ENCODE measurements at places on chromosomes 13 and 19.

DNA sequence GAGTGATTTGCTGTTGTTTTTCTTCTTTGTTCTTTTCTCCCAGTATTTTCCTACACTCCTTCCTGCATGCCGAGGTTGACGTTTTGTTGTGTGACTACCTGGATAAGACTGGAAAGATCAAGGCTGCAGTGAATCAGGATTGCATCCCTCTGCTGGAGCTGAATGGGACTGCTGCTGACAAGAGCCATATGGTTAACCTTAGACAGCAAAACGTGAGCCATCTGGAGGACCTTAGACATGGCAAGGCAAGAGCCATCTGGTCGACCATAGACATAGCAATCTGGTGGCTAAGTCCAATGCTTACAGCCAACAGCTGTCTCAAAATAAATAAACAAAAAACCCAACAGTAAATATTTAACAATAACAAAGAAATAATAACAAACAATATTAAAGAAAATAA, 42.6 kb upstream of the ZNF91 start:
- no peak for DNase-seq

DNA sequence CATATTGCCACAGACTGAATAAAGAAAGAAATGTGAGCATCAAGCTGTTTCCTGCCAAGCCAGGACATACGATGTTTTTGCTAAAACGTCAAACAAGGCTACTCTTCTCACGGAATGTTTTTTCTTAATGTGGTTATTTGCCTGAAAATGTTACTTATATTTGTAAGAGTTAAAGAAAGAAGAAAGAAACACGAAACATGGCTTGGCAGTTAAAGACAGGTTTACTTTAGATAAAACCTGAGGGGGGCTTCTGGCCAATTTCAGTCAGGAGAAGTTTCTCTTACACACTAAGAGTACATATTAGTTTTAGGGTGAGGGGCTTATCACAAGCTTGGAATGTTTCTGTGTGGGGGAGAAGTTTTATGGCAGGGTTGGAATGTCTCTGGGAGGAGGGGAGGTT, 4.4 kb upstream of the OR10H4 start:
- no peak for DNase-seq

GRCh38 chr13:38386421-38386820, 36.8 kb downstream of the UFM1 start:
- no peak for DNase-seq

GRCh38 chr19:38478273-38478971, 44.9 kb downstream of the RYR1 start:
- DNase-seq: no peak

- DNase-seq: no peak
Measured at GRCh38 chr19:32691952-32692726, 518 bp downstream of the NUDT19 start.

- no peak for DNase-seq
Measured at GRCh38 chr19:40394816-40395210, 4.8 kb upstream of the HIPK4 start.

DNA sequence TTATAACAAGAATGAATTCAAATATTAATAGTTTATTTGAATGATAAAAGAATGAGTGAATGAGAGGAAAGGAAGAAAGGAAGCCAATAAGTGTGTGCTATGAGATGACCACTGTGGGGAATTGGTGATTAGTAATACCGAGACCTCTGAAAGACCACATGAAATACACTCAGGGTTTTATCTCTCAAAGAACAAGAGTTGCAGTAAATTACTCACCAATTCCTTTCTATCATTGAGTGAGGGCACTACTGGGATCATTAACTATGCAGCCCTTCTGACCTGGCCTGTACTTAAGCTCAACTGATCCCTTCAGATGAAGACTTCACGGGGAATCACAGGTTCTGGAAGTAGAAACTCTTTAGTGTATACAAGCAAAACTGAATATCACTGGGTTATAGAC, 1636.1 kb downstream of the SLITRK5 start:
- no peak for DNase-seq

- no peak for DNase-seq
Measured at GRCh38 chr13:99558570-99559180, 57.4 kb downstream of the TM9SF2 start.

DNA sequence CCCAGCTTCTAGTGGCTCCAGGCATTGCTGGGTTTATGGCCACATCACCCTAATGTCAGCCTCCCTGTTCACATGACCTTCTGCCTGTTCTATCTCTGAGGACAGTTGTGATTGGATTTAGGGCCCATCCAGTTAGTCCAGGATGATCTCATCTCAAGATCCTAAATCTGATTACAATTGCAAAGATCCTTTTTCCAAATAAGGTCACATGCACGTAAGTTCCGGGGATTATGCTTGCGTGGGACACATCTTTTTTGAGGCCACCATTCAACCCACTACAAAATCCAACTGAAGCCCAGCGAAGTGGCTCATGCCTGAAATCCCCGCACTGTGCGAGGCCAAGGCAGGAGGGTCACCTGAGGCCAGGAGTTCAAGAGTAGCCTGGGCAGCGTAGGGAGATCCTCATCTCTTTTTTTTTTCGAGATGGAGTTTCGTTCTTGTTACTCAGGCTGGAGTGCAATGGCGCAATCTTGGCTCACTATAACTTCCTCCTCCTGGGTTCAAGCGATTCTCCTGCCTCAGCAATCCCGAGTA, 12.3 kb downstream of the PLD3 start:
- DNase-seq: no peak

DNA sequence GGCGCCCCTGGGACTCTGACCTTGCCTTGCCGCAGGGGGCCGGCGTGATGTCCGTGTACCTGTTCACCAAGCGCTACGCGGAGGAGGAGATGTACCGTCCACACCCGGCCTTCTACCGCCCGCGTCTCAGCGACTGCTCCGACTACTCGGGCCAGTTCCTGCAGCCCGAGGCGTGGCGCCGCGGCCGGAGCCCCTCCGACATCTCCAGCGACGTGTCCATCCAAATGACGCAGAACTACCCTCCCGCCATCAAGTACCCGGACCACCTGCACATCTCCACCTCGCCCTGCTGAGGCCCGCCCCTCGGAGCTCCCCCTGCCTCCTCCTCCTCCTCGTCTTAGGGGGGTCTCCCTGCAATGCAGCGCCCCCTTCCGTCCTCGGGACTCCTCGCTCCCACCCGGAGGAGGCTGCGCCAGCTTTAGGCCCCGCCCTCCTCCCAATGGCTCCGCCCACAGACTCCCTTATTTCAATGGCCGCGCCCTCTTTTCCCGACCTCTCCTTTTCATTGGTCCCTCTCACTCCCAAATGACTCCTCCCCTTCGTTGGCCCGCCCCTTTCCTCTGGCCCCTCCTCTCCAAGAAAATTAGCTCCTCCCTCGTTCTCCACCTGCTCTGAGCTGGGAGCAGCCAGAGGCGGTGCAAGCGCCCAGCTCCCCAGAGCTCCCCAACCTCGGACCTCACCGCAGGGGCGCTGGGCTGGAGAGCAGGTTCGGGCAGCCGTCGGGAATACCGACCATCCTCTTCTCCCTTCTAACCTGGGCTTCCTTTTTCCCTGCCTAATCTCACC, 20.5 kb upstream of the CACNG8 start:
- DNase-seq: no peak

- no peak for DNase-seq
Measured at GRCh38 chr13:48578516-48579164, 45.8 kb upstream of the RCBTB2 start.

DNA sequence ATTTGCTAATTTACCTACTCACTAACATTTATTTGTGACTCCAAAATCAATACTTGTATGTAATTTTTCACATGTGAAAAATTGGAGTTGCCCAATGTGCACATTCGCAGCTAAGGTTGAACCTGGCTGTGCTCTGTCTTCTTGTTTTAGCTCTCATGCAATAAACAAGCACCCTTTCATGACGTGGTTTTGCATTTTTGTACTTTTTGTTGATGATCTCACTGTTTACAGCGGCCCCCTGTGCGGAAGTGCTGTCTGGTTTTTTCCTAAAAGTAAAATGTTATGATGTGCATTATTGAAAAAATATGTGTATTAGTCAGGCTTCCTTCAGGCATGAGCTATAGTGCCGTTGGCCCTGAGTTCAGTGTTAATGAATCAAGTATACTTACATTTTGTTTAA, 18.1 kb downstream of the DGKH start:
- no peak for DNase-seq

- no peak for DNase-seq
Measured at GRCh38 chr19:4358709-4359626, 15.6 kb downstream of the MPND start.

DNA sequence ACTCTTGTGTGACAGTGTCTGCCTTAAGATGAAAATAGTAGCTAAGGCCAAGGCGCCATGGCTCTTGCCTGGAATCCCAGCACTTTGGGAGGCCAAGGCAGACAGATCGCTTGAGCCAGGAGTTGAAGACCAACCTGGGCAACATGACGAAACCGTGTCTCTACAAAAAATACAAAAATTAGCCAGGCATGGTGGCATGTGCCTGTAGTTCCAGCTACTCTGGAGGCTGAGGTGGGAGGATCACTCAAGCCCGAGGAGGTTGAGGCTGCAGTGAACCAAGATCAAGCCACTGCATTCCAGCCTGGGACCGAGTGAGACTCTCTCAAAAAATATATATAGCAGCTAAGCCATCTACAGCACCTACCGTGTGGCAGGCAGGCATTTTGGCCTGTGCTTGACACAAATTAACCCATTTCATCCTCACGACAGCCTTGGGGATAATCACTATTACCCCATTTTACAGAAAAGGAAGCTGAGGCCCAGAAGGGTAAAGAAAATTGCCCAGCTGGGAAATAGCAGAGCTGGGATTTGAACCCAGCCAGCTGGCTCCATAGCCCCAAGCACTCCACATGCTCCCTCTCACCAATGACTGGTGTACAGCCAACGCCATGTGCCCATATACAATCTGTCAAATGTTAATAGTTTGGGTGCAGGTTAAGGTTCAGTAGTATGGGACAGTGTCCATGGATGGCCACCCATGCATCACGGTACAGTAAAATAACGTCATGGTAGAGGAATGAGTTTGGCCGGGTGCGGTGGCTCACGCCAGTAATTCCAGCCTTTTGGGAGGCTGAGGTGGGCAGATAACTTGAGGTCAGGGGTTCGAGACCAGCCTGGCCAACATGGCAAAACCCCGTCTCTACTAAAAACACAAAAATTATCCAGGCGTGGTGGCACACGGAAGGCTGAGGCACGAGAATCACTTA, 3.1 kb downstream of the SLC1A5 start:
- DNase-seq: no peak

DNA sequence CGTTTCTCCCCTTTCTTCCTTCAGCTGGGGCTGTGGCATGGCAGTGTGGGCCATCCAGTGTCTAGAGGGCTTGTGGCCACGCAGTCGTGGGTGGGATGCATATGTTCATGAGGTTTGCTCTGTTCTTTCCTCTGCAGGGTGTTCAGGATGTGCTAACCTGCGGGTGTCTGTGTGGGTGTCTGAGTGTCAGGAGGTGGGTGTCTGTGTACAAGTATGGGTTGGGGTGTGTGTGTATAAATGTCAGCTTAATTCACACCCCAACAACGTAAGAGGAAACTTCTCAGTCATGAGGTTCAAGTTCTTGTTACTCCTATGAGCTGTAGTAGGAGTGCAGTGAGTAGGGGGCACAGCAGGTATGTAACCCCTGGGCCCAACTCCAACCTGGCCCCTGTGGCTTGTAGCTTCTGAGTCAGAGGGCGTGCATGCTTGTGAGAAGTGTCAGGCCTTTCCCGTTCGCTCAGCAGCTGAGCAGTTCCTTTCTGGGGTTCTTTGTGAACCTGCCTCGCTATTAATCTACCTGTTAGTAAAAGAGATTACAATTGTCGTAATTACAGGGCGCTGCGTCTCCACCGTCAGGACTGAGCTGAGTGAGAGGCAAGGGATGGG, 49.1 kb downstream of the NFIX start:
- no peak for DNase-seq

DNA sequence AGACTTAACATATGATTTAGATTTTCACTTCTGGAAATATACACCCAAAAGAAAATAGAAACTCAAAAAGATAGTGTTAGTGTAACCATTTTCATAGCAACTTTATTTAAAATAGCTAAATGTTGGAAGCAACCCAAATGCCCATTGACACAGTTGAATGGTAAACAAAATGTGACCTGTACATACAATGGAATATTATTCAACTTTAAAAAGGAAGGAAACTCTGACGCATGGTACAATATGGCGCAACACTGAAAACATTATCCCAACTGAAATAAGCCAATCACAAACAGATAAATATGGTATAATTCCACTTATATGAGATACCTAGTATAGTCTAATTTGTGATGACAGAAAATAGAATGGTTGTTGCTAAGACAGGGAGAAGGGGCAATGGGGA, 1456.1 kb upstream of the MIR17HG start:
- no peak for DNase-seq

GRCh38 chr13:63206461-63206860, 1790.8 kb upstream of the PCDH20 start:
- no peak for DNase-seq

GRCh38 chr13:95530178-95530577, 22.3 kb upstream of the CLDN10 start:
- no peak for DNase-seq

- peak; percentile 78 for DNase-seq
Measured at GRCh38 chr19:44747739-44748425, 626 bp upstream of the BCL3 start.

Measured in ascending aorta (tissue), 2 donors.